Vagina (tissue), 2 donors: ENCODE measurements at places on chromosomes 1 and 21.
A peak's percentile ranks its signal among the peaks of the same experiment; 100 is the strongest.

- DNase-seq, result peak; percentile 88
Measured at GRCh38 chr1:119001181-119002027, 13.3 kb upstream of the TBX15 start.

DNA sequence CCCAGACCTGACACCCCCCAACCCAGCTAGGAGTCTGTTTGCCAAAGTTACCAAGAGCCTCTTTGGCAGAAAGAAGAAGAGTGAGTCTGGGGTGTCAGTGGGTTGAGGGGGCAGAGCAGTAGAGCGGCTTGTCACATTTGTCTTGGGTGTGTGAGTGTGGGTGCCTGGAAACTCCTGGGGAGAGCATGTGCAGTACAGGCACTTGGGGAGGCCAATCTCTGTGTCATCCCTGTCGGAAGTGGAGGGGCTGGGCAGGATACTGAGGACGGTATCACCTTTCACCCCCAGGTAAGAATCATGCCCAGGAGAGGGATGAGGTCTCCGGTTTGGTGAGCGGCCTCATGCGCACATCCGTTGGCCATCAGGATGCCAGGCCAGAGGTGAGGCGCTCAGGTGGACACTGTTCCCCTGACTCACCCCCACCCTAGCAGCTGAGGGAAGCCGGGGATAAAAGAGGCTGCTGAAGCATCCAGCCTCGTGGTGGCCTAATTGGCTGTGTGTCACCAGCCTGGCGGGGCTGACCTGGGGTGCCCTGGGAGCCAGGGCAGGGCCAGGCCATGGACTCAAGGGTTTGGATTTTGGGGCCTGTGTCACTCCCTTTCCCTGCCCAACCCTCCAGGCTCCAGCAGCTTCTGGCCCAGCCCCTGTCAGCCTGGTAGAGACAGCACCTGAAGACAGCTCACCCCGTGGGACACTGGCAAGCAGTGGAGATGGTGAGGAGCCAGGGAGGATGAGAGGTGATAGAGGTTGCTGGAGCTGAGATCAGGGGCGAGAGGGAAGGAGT, 3.3 kb downstream of the PLK3 start:
- no peak for DNase-seq

GRCh38 chr1:93087532-93087931, 8.4 kb downstream of the MTF2 start:
- no peak for DNase-seq

- no peak for DNase-seq
Measured at GRCh38 chr1:50704126-50704525, 255.9 kb downstream of the FAF1 start.

DNA sequence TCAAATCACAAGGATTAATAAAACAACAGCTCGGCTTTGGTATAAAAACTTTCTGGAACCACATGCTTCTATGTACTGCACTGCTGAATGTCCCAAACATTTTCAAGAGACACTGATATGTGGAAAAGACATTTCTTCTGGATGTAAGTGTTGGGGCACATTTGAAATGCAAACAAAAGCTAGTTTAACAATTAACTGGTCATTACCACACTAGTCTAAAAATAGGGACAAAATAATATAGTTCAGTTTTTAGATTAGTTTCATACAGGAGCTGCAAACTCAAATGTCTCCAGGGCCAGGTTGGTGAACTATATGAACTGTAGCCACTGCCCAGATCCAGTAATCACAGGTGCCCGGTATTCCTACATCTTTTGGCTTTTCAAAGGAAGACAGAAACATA, 3.2 kb downstream of the IL23R start:
- DNase-seq, result no peak

GRCh38 chr1:228434689-228435088, 18.0 kb upstream of the TRIM17 start:
- DNase-seq, result no peak
